ENCODE measurements at places on chromosomes 13 and 19.

DNA sequence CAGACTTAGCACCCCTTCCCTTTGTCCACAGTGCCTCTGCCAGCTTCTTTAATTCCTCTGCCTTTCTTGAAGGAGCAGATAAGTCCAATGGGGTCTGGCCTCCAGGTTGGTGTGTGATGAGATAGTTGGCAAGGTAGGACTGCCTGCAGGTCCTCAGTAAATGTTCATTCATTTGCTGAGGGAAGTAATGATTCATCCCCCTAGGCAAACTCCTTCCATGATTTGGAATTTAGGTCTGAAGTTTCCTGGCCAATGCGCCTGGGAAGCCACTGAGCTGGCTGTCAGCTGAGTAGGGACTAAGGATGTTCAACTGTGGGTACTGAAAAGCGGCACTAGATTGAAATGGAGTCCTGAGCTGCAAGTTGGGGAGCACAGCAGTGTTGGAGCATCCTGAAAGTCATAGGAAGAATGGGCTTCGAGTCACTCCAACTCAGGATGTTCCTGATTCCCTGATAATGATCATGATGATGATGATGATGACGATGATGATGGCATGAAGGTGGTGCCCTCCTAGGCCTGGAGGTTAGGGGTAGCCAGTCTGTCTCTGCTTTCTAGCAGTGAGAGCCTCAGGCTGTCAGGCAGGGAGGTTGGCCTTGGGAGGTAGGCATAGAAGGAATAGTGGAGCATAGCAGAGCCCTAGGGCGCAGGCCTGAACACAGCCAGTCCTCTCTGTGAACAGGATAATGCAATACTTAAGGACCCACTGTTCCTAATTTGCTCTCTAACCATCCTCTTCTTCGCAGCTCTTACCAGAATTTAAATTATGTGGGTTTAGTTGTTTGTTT, 44.7 kb downstream of the COL4A2 start:
- no peak for DNase-seq

DNA sequence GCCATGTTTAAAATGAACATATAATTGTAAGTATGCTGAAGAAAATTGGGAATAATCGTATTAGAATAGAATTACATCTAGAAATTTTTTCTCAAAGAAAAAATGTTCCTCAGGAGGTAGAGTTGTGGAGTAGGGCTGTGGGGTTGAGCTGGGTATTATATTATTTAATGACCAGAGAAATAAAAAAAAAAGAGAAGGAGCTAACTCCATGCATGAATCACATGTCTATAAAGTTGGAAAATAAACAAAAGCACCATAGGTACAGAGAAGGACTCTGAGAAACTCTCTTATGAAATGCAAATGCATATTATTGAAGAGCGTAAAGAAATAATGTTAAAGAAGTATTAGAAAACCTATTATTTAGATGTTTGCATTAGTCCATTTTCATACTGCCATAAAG, 405.5 kb downstream of the EFNB2 start:
- no peak for DNase-seq

DNA sequence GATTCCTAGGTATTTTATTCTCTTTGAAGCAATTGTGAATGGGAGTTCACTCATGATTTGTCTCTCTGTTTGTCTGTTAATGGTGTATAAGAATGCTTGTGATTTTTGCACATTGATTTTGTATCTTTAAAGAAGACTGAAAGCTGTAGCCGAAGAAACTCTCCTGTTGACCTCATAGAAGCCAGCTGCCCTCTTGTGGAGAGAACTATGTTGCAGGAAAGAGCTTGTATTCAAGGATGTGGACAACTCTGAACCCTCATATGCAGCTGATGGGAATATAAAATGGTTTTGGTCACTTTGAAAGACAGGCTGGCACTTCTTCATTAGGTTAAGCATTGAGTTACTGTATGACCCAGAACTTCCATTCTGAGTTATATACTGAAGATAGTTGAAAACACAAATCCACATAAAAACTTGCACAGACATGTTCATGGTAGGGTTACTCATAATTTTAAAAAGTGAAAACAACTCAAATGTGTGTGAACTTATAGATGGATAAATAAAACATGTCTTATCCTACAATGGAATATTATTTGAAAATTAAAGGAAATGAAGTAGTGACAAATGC, 65.8 kb upstream of the SLITRK6 start:
- DNase-seq, result peak; percentile 14

- peak; percentile 76 for DNase-seq
Measured at GRCh38 chr19:47013041-47013517, 6.6 kb upstream of the NPAS1 start.

GRCh38 chr13:71382285-71382684, 484.7 kb downstream of the DACH1 start:
- DNase-seq, result no peak

DNA sequence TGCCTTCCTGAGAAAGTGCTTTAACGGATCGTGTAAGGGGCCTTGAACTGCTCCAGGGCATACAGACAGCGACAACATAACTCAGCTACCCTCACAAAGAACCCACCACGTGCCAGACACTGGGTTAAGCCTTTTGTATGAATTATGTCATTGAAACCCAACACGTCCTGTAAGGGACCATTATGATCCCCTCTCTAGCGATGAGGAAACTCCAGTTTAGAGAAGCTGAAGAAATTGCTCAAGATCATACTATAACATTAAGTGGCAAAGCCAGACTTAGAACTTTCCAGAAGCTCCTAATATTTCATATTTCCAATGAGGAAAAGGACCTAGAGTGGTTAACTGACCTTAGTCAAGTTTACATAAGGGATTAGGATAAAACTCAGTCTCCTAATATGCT, 57.0 kb upstream of the RAP2A start:
- DNase-seq, result no peak

DNA sequence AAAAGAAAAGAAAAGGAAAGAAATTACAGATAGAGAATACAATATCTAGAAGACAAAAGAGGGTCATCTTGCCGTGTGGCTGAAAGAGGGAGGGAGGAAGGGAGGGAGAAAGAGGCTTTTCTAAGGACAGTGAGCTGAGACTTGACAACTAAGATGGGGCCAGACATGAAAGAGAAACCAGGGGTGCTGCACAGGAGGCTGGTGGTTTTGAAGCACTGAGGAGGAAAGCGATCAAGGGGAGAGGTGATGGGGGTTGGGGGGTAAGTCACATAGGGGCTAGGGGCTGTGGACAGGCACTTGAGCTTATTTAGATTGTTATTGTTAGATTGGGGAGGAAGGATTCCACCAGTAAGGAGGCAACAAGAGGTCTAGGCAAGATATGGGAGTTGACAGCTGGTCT, 17.3 kb downstream of the PNPLA6 start:
- DNase-seq, result no peak

DNA sequence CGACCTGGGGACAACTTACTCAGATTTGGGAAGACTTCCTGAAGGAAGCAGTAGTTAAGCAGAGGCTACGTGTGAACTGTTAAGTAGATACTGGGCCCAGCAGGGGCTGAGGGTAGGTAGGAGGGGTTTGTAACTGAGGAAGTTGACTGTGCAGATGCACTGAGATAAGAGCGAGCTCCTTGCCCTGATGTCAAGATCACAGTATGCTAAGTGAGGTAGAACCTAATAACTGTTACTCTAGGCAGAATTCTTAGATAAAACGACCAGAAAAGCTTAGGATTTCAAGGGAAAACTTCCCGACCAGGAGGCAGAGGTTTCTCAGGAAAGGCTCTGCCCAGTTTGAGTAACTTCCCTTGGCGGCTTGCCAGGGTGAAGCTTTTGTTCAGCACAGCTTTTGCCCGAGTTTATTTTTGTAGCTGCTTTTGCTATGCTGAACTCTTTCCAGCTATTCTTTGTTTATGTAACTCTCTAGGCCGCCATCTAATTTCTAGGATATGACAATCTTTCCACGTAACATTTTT, 632.1 kb downstream of the DIAPH3 start:
- DNase-seq, result peak; percentile 77

DNA sequence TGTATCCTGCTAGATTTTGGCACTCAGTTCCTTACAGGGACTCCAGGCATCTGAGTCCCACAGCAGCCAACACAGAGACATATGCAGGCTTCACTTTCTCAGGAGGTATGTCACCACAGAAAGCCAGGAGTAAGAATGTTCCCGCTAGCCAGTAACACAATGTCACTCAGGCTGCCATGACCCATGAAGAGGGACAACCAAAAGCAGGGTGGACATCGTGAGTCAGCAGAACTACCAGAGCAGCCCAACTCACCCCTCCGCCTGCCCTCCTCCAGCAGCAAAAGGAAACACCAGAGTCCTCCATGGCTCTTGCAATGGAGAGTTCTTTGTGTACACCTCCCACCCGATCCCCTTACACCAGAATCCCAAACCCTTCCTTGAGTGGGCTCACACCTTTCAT, 95.4 kb downstream of the CRYL1 start:
- no peak for DNase-seq

DNA sequence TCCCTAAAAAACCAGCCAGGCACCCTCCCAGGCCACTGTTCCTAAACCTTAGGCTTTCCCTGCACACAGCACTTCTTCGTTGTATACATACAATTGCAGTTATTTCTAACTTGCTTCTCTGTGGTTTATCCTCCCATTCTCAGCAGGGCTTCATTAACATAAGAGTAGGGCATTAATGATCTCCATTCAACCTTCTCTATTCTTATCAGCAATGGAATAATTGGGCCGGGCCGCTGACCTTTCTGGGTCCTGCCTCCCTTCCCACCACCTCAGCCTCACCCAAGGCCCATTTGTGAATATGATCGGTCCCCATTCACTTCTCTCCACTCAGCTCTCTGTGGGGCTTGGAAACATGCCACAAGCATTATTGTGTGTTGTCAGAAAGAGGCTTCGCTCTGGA, 184.2 kb downstream of the SUCLA2 start:
- no peak for DNase-seq

- DNase-seq, result no peak
Measured at GRCh38 chr19:39497701-39497995, 1.1 kb upstream of the DLL3 start.

GRCh38 chr19:27972291-27973040, 1240.5 kb downstream of the UQCRFS1 start:
- DNase-seq, result no peak

DNA sequence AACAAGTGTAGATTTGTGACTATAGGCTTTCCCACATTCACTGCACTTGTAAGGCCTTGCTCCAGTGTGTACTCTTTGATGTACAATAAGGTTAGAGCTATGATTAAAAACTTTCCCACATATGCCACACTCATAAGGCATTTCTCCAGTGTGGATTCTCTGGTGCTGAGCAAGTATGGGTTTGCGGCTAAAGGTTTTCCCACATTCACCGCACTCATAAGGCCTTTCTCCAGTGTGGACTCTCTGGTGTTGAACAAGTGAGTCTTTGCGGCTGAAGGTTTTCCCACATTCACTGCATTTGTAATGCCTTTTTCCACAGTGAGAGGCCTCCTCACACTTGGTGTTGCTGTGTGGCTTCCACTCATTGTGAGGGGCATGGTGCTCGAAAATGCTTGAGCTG, 3.7 kb downstream of the ZNF772 start:
- no peak for DNase-seq
